ENCODE measurements at places on chromosomes 2 and 18. TPM values are rescaled to one million over a fixed set of nuclear protein-coding genes. Genes with fewer than 3 reads are reported as not detected.

GRCh38 chr2:236973343-236973980 lies 112.2 kb upstream of the COPS8 start:
- peaks cover 14% of the 10 kb centered on the region for H3K27me3 ChIP-seq
- H3K4me3 ChIP-seq, result no peak overlapping the region
- H3K4me1 ChIP-seq, result peaks cover 21% of the 10 kb centered on the region

GRCh38 chr18:43559507-43559906 lies 282.2 kb upstream of the SYT4 start:
- H3K27ac ChIP-seq, result no peak overlapping the region
- no peak overlapping the region for H3K4me3 ChIP-seq
- no peaks in the 10 kb centered on the region for H3K4me1 ChIP-seq
- no peaks in the 10 kb centered on the region for H3K27me3 ChIP-seq
- no peak for DNase-seq

DNA sequence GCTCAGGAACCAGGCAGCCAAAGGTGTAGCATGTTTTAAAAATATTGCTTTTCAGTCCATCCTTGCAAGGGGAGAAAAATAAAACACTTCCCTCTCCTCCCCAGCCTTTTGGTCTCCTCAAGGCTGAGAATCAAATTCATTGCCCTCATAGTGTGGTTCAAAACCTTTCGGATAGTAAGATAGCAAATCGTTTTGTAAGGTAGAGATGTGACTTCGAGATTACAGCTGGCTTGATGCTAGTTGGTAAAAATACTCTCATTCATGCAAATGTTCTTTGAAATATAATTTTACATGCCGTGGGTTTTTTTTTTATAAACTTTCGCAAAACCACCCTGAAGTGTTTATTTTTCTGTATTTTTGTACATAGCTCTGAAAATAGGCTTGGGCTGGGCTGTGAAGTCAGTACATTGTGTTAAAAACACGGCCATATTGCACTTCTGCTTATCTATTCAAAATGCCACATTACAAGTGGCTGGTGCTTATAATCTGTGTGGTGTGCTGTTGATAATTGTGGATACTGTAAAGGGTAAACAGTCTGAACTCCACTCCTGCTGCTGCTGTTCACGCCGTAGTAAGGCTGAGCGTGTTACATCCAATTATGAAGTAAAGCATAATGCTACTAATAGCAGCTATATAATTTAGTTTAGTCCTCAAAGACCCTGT lies 172.0 kb upstream of the SIX3 start:
- H3K27ac ChIP-seq, result no peak overlapping the region
- H3K36me3 ChIP-seq, result no peaks in the 10 kb centered on the region
- H3K27me3 ChIP-seq, result peaks cover 6% of the 10 kb centered on the region
- H3K4me3 ChIP-seq, result no peak overlapping the region

Gene SIGLEC15
- not detected for total RNA-seq

Gene ALPI
- total RNA-seq, result not detected

DNA sequence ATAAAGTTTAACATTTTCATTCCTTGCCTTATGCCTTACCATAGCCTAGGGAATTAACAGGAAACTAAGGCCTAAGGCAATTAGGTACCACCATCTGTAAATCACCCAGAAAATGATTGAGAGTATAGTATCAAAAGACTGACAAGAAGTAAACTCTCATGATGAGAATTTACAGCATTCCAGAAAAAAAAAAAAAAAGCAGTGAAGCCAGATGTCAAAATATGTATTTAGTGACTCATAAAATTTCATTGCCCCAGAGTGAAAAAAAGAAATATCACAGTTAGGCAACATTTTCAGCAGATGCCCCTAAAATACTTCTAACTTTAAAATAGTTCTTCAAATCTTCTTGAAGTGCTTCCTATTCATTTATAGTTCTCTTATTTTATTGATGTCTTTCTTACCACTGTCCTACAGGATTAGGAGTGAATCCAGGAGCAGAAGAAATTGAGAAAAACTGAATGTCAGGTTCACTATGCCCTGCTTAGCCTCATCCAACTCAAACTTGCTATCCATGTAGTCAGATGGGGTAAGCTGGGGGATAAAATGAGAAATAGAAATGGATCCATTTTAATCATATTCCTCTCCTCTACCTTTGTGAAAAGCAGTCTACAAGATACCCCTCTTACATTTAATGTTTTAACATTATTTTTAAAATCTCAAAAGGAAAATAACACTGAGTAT lies 57.3 kb upstream of the TANK start:
- peaks cover 9% of the 10 kb centered on the region for H3K36me3 ChIP-seq
- no peak overlapping the region for H3K27ac ChIP-seq
- H3K27me3 ChIP-seq, result peaks cover 2% of the 10 kb centered on the region
- no peak overlapping the region for H3K4me3 ChIP-seq

GRCh38 chr18:78645216-78645615 lies 334.4 kb upstream of the SALL3 start:
- no peaks in the 10 kb centered on the region for H3K36me3 ChIP-seq
- no peaks in the 10 kb centered on the region for H3K4me1 ChIP-seq
- DNase-seq, result no peak
- H3K27ac ChIP-seq, result no peak overlapping the region
- H3K4me3 ChIP-seq, result no peak overlapping the region

DNA sequence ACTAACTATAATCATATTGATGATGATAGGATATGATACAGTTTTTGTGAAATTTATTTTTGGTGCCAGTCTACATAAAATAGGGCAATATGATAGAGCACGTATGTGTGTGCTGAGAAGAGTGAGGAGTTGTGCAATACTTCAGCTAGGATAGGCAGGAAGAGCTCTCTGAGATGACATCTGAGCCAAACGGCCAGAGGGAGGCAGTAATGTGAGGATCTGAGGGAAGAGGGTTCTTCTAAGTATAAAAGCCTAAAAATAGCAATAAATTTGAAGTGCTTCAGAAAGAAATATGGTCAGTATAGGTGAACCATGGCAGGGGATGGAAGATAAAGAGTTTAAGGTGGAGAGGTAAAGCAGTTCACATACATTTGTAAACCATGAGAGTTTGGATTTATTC lies 102.5 kb downstream of the OLA1 start:
- peaks cover 1% of the 10 kb centered on the region for H3K36me3 ChIP-seq
- H3K27me3 ChIP-seq, result no peaks in the 10 kb centered on the region
- no peak for DNase-seq
- no peak overlapping the region for H3K4me3 ChIP-seq
- no peak overlapping the region for H3K27ac ChIP-seq
- H3K4me1 ChIP-seq, result no peaks in the 10 kb centered on the region

Gene FTCDNL1
- 1.3 TPM for total RNA-seq

GRCh38 chr2:105328281-105329196 lies 996 bp downstream of the TGFBRAP1 start:
- H3K27me3 ChIP-seq, result no peaks in the 10 kb centered on the region
- H3K4me3 ChIP-seq, result peak overlapping the region; percentile 93
- peaks cover 16% of the 10 kb centered on the region for H3K36me3 ChIP-seq
- H3K4me1 ChIP-seq, result peaks cover 32% of the 10 kb centered on the region

- no peak overlapping the region for H3K27ac ChIP-seq
- DNase-seq, result no peak
- H3K27me3 ChIP-seq, result peaks cover 31% of the 10 kb centered on the region
- no peak overlapping the region for H3K4me3 ChIP-seq
- H3K36me3 ChIP-seq, result peaks cover 2% of the 10 kb centered on the region
Observed at GRCh38 chr2:39494784-39495251, 57.7 kb upstream of the MAP4K3 start.

- H3K4me3 ChIP-seq, result no peak overlapping the region
- peaks cover 19% of the 10 kb centered on the region for H3K27me3 ChIP-seq
- no peak overlapping the region for H3K27ac ChIP-seq
Observed at GRCh38 chr2:108428286-108429009, 20.6 kb upstream of the GCC2 start.
